ENCODE measurements at places on chromosomes 2 and 18. TPM values are rescaled to one million over a fixed set of nuclear protein-coding genes. Genes with fewer than 3 reads are reported as not detected.

The LAMA3 gene
- total RNA-seq, result 0.18 TPM

The GPR45 gene
- total RNA-seq, result not detected

The MCEE gene
- total RNA-seq, result 32.7 TPM

The DAPL1 gene
- total RNA-seq, result not detected

The SPP2 gene
- not detected for total RNA-seq

DNA sequence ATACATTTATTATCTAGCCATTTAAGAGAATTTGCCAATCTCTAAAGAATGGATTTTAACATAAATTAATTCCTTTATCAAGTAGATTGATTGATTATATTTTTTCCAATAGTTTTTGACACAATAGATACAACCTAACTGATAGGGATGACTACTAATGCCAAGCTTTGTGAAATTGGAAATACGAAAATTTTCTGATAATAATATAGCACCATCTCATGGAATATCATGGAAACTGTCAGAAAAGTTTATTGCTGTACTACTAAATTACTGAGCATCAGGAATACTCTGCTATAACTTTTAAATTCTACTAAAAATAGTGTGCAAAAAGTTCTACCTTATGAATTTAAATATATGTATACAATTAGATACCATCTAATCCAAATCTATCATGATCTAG, 101.8 kb upstream of the MAP2 start:
- H3K27me3 ChIP-seq, result no peaks in the 10 kb centered on the region
- H3K36me3 ChIP-seq, result no peaks in the 10 kb centered on the region
- no peak overlapping the region for H3K4me3 ChIP-seq
- no peaks in the 10 kb centered on the region for H3K4me1 ChIP-seq
- no peak for DNase-seq
- no peak overlapping the region for H3K27ac ChIP-seq

- no peak overlapping the region for H3K27ac ChIP-seq
- H3K27me3 ChIP-seq, result no peaks in the 10 kb centered on the region
- DNase-seq, result no peak
- no peak overlapping the region for H3K4me3 ChIP-seq
- peaks cover 1% of the 10 kb centered on the region for H3K4me1 ChIP-seq
- no peaks in the 10 kb centered on the region for H3K36me3 ChIP-seq
Measured at GRCh38 chr2:7033136-7033960, 116.1 kb downstream of the RNF144A start.

- H3K27me3 ChIP-seq, result peaks cover 18% of the 10 kb centered on the region
- no peak overlapping the region for H3K27ac ChIP-seq
- no peaks in the 10 kb centered on the region for H3K4me1 ChIP-seq
Measured at GRCh38 chr2:240432430-240432819, 3.0 kb upstream of the GPC1 start.

- H3K36me3 ChIP-seq, result no peaks in the 10 kb centered on the region
- H3K4me1 ChIP-seq, result peaks cover 41% of the 10 kb centered on the region
- no peaks in the 10 kb centered on the region for H3K27me3 ChIP-seq
- peak overlapping the region; percentile 92 for H3K27ac ChIP-seq
- no peak for DNase-seq
Measured at GRCh38 chr2:162967147-162967546, 128.6 kb upstream of the KCNH7 start.

DNA sequence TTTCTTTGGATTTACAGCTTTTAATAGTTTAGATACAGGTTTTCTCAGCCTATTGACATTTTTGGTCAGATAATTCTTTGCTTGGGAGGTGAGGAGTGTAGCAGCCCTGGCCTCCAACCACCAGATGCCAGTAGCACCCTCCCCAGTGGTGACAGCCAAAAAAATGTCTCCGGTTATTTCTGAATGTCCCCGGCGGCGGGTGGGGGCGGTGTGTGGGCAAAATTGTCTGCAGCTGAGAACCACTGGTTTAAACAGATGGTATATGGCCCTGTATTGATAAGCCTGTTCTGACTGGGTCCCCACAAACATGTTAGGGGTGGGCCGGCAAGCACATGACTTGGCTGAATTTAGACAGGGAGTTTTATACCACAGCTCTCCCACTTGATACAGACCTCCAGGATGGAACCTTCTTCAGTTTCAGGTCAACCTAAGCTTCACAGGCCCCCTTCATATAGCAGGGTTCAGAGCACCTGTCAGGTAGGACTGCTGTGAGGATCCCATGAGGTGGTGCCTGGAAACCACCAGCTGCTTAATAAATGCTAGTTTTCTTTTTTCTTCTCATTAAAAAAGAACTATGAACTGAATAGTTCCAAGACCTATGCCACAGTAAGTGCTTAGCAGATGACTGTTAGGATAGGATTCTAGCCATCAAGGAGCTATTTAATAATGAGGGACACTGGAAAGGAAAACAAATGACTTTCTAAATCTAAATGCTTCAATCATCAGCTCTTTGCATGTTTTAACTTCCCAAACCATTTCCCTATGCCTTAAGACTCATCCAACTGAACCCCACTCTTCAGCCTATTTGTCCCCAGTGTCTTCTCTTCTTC, 18.1 kb downstream of the LPIN2 start:
- H3K4me1 ChIP-seq, result peaks cover 23% of the 10 kb centered on the region
- no peak overlapping the region for H3K4me3 ChIP-seq
- H3K36me3 ChIP-seq, result no peaks in the 10 kb centered on the region
- no peaks in the 10 kb centered on the region for H3K27me3 ChIP-seq
- no peak for DNase-seq

GRCh38 chr2:241068942-241069810, 32.9 kb downstream of the MTERF4 start:
- H3K27ac ChIP-seq, result no peak overlapping the region
- DNase-seq, result no peak
- H3K27me3 ChIP-seq, result no peaks in the 10 kb centered on the region
- no peaks in the 10 kb centered on the region for H3K4me1 ChIP-seq
- H3K4me3 ChIP-seq, result no peak overlapping the region

DNA sequence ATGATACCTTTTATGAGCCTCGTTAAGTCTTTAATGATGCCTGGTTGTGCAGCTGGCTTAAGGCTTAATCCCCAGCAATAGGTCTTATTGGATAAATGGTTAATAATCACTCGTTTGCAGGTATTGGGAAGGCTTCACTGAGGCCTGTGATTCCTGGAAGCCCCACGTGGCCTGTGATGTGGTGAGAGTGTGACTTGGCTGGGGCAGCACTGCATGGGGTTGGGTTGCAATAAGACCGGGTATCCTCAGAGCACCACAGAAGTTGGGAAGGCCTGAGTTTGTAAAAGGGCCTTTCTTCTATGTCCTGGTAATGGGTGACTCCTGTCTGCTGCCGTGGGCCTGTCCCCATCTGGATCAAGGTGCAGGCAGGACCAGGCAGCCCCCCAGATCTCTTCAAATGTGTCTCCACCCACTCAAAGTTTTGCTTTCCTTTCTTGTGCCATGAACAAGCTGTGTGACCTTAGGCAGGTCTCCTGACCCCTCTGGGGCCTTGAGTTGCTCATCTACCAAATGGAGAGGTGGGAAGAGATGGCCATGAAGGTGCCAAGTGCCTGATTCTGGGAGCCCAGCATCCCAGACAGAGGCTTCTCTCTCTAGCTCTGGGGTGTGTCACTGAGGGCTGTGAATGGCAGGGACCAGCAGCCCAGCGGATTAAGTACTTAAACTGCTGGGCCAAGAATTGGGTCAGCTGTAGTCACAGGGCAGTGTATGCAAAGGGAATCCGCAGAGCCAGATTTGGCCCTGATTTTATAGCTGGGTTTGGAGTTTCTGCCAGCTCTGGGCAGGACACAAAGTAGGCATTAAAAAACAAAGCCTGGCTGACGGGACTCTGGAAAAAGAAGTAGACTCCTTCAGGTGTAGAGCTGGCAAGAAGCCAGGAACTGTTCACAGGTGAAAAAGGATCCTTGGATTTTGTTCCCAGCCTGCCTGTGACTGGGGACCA, 24.4 kb downstream of the LBH start:
- peaks cover 42% of the 10 kb centered on the region for H3K4me1 ChIP-seq
- no peak for DNase-seq
- H3K27ac ChIP-seq, result peak overlapping the region; percentile 64

DNA sequence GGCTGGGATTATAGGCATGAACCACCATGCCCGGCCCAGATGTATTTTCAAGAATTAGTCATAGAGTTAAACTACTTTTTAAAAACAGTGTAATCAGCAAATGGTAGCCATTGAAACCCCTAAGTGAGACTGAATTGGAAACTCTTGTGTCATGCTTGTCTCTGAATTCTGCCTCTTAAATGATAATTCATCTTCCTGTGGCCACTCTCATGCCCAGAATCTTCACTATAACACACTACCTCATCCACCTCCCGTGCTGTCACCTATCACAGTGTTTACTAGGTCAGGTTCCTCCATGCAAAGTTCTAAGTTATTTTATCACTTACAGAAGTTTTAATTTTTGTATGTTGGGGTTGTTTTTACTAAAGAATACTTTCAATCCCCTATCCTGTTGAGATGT, 197.5 kb downstream of the PHLPP1 start:
- DNase-seq, result no peak
- H3K4me3 ChIP-seq, result no peak overlapping the region
- H3K27ac ChIP-seq, result no peak overlapping the region
- no peaks in the 10 kb centered on the region for H3K4me1 ChIP-seq
- no peaks in the 10 kb centered on the region for H3K27me3 ChIP-seq

DNA sequence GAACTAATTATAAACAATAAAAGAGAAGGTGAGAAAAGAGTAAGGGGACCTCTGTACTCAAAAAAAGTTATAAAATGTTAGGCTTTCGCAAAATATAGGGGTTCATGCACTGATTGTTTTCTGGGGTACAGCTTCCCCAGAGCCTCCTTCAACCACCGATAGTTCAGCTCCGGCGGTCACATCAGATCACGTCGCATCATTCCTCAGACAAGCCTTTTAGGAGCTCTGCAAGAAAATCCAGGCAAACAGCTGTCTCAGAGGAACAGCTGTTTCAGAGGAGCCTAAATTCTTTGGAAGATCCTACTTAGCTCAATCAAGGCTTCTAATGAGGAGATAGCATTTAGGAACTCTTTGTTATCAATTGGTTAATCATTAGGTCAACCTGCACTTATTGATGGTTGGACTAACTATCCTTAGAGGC, 78.7 kb downstream of the MYCN start:
- no peaks in the 10 kb centered on the region for H3K4me1 ChIP-seq
- H3K36me3 ChIP-seq, result no peaks in the 10 kb centered on the region
- no peak overlapping the region for H3K4me3 ChIP-seq
- no peaks in the 10 kb centered on the region for H3K27me3 ChIP-seq
- no peak overlapping the region for H3K27ac ChIP-seq

DNA sequence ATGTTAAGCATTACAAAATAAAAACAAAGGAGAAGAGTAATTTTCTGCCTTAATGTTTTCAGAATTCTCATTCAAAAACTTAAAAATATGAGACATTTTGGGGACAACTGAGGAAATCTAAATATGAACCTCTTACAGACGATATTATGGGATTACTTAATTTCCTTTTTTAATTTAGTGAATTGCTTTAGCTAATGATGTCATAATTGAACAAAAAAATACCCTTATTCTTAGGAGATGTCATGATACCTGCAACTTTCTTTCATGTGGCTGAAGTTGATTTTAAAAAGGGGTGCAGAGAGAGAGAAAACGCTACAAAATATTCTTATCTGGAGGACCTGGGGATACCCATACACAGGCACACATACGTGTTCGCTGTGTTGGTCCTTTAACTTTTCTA, 129.3 kb downstream of the ZNF521 start:
- no peak for DNase-seq
- peaks cover 15% of the 10 kb centered on the region for H3K36me3 ChIP-seq
- H3K27ac ChIP-seq, result peak overlapping the region; percentile 16
- peaks cover 11% of the 10 kb centered on the region for H3K4me1 ChIP-seq
- H3K27me3 ChIP-seq, result no peaks in the 10 kb centered on the region

GRCh38 chr2:153196378-153197058, 282.0 kb downstream of the RPRM start:
- no peak for DNase-seq
- no peak overlapping the region for H3K4me3 ChIP-seq
- no peaks in the 10 kb centered on the region for H3K27me3 ChIP-seq

- no peak for DNase-seq
- no peaks in the 10 kb centered on the region for H3K27me3 ChIP-seq
- H3K36me3 ChIP-seq, result no peaks in the 10 kb centered on the region
- no peak overlapping the region for H3K27ac ChIP-seq
- H3K4me1 ChIP-seq, result no peaks in the 10 kb centered on the region
Measured at GRCh38 chr2:240478346-240479110, 43.1 kb downstream of the GPC1 start.

Measured in cardiac muscle cell (in vitro differentiated cells and primary cell).